ENCODE measurements at places on chromosomes 1 and 21. TPM values are rescaled to one million over a fixed set of nuclear protein-coding genes. Genes with fewer than 3 reads are reported as not detected.

DNA sequence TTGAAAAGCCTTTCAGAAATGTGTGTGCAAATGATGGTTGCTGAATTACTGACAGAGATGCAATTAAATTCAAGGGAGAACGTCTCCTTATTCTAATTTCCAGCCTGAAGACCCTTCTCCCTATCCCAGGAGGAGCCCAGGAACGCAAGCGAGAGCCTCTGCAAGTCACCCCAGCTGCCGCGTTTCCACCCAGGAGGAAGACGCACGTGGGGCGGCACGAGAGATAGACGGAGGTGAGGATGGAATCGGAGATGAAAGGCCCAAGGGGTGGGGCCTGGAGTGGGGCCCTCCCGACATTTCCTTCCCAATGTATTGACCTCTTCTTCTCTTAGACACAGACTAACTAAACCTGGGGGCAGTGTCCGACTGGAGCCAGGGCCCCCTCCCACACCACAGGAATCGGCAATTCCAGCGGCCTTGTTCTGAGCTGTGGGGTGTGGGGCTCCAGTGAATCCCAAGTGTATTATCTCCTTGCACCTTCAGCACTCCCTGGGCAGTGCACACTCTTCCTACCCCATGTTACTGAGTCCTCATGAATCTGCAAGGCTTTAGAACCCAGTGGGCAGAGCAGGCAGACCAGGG lies 322.5 kb downstream of the AJAP1 start:
- H3K27ac ChIP-seq = no peak overlapping the region
- no peak for DNase-seq
- H3K4me1 ChIP-seq = no peaks in the 10 kb centered on the region
- H3K36me3 ChIP-seq = no peaks in the 10 kb centered on the region

BCAS2 gene
- 66.9 TPM for total RNA-seq

TMEM81 gene
- total RNA-seq = 2.9 TPM

DNA sequence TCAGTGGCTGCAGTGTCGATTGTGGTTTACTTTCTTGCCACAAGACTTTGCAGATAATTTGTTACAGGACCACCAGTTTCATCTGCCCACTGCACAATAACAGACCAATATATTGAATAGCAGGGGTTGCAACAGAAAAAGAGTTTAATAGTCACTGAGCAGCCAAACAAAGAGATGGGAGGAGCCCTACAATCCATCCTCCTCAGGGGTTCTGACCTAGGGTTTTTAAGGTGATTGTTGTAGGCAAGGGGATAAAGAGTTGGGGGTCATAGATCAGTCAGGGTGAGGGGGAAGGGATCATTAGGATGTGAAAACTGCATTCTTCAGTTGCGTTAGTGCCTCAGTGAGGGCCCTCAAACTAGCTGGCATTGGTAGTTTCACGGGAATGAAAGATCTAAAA lies 110.7 kb upstream of the OLFM3 start:
- no peaks in the 10 kb centered on the region for H3K4me1 ChIP-seq
- H3K36me3 ChIP-seq = no peaks in the 10 kb centered on the region
- no peak overlapping the region for H3K4me3 ChIP-seq
- no peaks in the 10 kb centered on the region for H3K27me3 ChIP-seq
- H3K27ac ChIP-seq = no peak overlapping the region
- DNase-seq = no peak

CD244 gene
- 1.9 TPM for total RNA-seq

IPO13 gene
- 28.9 TPM for total RNA-seq

Data from CD8-positive, alpha-beta memory T cell (primary cell).